Hepatic stellate cell (primary cell): ENCODE measurements at places on chromosomes 13 and 19.

- DNase-seq = no peak
Measured at GRCh38 chr19:33701565-33701964, 79.8 kb downstream of the CHST8 start.

DNA sequence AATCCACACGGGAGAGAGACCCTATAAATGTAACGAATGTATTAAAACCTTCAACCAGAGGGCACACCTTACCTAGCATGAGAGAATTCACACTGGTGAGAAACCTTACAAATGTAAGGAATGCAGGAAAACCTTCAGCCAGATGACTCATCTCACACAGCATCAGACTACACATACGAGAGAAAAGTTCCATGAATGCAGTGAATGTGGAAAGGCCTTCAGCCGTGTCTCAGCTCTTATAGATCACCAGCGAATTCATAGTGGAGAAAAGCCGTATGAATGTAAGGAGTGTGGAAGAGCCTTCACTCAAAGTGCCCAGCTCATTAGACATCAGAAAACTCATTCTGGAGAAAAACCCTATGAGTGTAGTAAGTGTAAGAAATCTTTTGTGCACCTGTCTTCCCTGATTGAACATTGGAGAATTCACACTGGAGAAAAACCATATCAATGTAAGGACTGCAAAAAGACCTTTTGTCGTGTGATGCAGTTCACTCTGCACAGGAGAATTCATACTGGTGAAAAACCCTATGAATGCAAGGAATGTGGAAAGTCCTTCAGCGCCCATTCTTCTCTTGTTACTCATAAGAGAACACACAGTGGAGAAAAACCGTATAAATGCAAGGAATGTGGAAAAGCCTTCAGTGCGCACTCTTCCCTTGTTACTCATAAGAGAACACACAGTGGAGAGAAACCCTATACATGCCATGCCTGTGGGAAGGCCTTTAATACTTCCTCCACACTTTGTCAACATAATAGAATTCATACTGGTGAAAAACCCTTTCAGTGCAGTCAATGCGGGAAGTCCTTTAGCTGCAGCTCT, 16.0 kb downstream of the ZNF582 start:
- DNase-seq = no peak

DNA sequence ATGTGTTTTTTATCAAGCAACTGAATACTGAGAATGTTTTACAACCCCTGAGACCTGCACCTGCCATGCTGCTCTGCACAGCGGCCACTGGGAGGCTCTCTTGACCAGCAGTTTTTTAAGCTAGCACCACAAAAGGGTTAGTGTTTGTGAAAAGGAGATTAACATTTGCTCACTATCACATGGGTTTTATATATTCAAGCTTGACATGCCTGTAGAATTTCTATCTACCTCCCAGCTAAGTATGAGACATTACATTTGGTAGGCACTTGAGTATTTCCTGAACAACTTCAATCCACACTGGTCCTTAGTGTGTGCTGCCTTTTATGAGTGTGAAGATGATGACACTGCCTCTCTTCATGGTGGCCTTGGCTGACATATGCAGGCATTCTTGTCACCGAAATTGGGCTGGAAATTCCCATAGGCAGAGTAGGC, 1238.9 kb downstream of the UQCRFS1 start:
- DNase-seq = no peak

DNA sequence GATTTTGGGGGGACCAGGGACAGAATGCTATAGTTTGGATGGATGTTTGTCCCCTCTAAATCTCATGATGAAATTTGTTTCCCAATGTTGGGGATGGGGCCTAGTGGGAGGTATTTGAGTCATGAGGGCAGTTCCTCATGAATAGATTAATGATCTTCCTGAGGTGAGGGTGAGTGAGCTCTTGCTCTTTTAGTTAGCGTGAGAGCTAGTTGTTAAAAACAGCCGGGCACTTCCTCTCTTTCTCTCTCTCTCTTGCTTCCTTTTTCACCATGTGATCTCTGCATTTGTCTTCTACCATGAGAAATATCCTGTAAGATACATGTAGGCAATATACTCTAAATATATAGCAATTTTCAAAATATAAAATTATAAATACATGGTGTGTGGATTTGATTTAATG, 290.8 kb upstream of the PCDH9 start:
- no peak for DNase-seq

GRCh38 chr19:51294211-51294976, 17.1 kb upstream of the IGLON5 start:
- DNase-seq = no peak

- DNase-seq = peak; percentile 78
Measured at GRCh38 chr19:35882114-35882832, 13.9 kb downstream of the APLP1 start.

- no peak for DNase-seq
Measured at GRCh38 chr13:111396457-111396856, 76.0 kb downstream of the TEX29 start.

DNA sequence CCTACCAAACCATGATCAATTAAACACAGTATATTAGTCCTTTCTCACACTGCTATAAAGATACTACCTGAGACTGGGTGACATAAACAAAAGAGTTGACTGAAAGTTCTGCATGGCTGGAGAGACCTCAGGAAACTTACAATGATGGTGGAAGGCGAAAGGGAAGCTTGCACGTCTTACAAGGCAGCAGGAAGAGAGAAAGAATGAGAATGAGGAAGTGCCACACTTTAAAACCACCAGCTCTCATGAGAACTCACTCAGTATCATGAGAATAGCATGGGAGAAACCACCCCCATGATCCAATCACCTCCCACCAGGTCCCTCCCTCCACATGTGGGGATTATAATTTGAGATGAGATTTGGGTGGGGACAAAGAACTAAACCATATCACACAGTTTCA, 324.9 kb upstream of the ZNF507 start:
- no peak for DNase-seq

GRCh38 chr13:41707194-41707821, 250.0 kb downstream of the RGCC start:
- no peak for DNase-seq

DNA sequence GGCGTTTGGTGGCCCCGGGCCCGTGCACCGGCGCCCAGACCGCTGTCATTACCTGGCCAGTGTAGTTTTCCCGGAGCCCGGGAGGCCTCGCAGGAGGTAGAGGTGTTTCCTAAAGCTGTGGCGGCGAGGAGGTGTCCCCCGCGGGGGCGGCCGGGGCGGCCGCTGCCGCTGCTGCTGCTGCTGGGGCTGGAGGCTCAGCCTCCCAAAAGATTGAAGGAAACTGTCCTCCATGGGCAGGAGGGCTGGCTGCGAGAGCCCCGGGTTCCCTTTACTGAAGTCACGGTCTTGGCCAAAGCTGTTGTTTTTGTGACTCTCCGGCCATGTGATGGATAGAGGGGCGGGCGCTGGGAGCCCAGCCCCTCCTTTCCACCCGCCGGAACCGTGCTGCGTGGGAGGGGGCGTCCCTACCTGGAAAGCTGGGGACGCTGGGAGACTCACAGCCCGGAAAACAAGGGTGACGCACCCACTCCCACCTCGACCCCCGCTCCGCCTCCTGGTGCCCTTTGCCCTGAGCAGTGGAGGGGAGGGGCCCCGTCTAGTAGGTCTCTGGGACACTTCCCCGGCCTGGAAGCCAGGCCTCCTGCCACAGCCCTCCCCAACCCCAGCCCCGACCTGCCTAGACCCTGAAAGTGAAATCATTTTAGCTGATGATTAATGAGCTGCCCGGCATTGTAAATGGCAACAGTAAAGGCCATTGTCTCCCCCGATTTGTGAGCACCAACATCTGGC, at the start of gene N4BP2L1:
N4BP2L1 (minus strand) TSS at position 279 of the 729 bp plus-strand sequence; CDS start at position 231, 48 bp downstream.
- DNase-seq = peak; percentile 60

DNA sequence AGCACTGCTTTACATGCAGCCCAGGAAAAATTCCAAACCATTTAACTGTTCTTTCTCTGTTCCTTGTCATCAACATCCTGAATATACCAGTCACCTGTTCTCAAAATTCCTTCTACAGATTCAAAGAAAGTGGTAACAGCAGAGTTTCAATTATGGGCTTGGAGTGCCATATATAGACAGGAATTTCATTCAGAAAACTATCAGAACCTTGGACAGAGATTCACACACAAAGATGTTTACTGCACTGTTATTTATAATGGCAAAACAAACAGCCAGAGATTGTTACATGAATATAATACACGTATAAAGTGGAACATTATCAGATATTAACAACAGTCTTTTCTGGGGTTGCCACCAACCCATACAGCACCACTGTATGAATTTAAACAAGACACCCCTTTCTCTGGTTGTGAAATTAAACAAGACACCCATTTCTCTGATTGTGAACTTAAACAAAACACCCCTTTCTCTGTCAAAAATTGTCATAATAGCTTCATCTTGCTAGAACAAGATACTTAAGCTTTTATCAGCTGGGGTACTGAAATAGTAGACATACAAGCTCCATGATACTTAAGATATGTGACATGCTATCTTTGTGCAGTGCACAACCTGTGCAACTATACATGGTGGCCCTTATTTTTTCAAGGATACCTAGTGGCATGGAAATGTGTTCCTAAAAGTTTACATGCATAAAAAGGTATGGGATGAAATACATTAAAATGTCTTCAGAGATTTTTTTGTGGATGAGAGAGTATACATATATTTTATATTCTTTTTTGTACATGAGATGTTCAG, 12.6 kb downstream of the CACNA1A start:
- no peak for DNase-seq

GRCh38 chr19:50510121-50510670, 795 bp downstream of the JOSD2 start:
- DNase-seq = no peak

GRCh38 chr13:103931885-103932284, 865.7 kb upstream of the SLC10A2 start:
- DNase-seq = no peak

DNA sequence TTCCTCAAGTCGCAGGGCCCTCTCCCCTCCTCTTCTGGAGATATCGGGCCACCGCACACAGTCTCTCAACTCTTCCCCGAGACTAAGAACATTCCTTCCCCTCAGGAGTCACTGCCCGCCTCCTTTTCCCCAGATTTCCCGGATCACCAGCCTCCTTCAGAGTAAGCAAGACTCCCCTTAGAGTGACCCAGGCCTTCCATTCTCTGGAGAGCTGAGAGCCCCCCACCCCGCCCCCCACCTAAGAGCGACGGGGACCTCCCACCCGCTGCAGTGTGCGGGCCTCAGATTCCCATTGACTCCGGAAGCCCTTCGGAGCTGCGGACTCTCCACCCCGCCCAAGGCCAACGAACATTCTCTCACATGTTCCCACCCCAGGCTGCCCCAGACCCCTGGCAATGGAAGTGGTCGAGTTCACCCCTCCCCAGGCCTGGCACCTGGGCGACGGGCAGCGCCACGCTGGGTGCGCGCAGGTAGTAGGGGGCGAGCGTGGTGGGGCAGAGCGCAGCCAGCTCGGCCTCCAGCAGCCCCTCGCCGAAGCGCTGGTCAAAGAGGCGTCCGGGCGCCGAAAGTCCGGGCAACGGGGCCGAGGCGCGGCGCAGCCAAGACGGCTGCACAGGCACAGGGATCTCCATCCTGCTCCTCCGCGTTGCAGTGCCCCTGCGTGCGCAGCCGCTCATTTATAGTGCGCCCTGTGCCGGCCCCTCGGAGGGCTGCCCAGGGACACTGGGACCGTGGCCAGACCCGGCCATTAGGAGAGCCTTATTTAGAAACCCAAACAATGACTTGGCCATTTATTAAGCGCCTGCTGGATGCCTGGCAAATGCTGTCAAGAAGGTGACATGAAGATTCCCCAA, at the start of gene HSPB6:
HSPB6 (minus strand) TSS at position 653 of the 854 bp plus-strand sequence; CDS start at position 632, 21 bp downstream.
- peak; percentile 75 for DNase-seq

DNA sequence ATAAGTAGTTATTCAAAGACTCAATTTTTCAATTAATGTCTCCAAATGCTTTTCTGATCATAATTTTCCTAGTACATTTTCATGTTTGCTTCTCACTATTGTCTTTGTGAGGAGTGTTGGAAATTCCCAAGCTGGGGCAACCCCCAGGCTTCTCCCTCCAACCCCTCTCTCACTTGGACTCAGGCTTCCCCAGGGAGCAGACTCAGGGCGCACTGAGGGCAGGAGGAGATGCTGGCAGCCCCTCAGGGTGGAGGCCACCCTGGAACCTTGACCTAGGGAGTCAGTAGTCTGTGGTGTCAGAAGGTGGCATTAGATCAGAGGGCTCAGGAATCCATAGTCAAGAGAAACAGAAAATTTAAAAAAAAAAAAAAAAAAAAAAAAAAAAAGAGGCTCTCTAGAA, 86.5 kb upstream of the IRS2 start:
- DNase-seq = no peak

DNA sequence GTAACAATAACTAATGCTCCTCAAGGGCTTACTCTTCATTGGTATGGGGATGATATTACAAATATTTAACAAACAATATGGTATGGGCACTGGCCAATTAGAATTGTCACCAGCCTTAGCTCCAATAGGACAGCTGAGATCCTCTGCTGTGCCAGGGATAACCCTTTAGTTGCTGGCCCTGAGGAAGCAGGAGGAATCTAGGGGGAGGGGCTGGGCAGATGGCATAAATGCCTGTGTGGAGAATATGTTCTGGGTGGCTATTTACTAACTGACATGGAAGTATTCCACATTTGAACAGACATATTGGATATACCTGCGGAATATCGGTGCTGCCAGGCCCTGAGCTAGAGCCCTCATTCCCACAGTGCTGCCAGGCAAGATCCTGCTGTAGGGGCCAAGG, 16.6 kb upstream of the LRCH1 start:
- no peak for DNase-seq

DNA sequence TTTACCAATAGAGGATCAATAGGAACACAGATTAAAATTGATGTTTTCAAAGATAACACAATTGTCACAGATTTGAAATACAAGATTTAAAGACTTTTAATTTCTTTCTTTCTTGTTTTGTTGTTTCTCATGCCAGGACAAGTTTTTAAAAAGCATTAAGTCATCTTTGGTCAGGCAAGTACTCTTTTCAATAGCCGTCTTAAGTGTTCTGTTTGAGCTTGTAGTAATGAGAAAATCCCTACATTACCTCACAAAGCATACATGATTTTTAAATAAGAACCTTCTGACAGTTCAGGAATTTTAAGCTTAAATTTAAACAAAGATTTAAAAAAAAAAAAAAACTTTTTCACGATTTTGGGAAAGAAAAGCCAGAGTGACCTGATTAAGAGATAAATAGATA, 216.3 kb upstream of the PRR20A start:
- no peak for DNase-seq

GRCh38 chr19:872266-872951, 12.9 kb downstream of the CFD start:
- DNase-seq = no peak

- DNase-seq = no peak
Measured at GRCh38 chr19:38173291-38174041, 50.6 kb downstream of the DPF1 start.
